ENCODE measurements at places on chromosomes 1 and 21. TPM values are rescaled to one million over a fixed set of nuclear protein-coding genes. Genes with fewer than 3 reads are reported as not detected.

The TMEM200B gene
- polyA plus RNA-seq: 12.6 TPM

- DNase-seq: no peak
Measured at GRCh38 chr1:90358448-90358847, 358.7 kb downstream of the BARHL2 start.

DNA sequence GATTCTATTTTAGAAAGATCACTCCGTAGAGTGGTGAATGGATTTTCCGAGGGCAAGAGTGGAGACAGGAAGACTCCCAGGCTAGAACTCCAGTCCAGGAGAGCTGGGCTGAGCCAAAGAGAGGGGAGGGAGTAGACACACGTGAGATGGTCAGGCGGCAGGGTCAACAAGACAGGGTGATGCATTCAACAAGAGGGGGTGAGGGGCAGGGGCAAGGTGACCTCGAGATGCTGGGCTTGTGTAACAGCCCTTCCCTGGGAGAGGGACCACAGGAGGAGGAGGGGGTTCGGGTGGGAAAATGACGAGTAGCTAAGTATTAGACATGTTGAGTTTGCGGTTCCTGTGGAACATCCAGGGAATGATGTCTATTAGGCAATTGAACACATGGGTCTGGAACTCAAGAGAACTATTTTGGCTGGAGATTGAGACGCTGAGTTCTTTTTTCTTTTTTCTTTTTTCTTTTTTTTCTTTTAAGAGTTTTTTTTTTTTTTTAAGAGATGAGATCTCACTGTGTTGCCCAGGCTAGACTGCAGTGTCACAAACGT is 13.3 kb downstream of the RSPO1 start:
- no peak for DNase-seq

The RIPK4 gene
- 15.8 TPM for polyA plus RNA-seq

The TTC22 gene
- polyA plus RNA-seq: 5.8 TPM

All from right renal cortex interstitium (tissue), 3 donors.